ENCODE measurements at places on chromosomes 12 and 14.
A peak's percentile ranks its signal among the peaks of the same experiment; 100 is the strongest.

DNA sequence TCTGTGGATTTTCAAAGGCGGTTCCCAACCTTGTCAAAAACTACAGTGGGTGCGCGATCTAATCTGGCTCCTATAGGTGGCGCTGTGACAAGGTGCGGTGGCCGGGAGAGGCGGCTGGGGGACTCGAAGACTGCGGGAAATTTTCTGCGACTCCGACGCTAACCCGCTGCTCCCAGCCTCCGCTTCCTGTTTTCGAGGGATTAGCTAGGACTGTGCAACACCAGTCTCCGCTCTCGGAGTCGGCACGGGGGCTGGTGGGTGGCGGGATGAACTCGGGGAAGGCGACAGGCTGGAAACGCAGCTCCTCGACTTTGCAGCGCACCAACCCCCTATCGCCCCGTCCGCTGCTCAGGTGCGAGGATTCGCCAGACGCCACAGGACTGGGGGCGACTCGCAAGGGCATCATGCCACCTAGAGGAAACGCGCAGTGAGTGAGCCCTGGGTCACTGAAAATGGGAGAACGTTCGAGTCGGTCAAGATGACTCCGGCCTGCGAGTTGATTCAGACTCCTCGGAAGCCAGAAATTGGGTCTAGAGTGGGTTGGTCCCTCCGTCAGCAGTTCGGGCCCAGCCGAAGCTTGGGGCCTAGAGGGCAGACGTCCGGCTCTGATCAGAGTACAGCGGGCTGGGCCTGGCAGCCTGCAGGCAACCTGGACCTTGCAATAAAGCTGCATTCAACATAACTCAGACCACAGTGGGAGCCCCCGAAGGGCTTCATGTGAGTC is 5.5 kb upstream of the PAX9 start:
- H3K36me3 ChIP-seq, result no peaks in the 10 kb centered on the region
- DNase-seq, result no peak
- H3K27me3 ChIP-seq, result peaks cover 98% of the 10 kb centered on the region
- peaks cover 34% of the 10 kb centered on the region for H3K4me1 ChIP-seq
- H3K4me3 ChIP-seq, result peak overlapping the region; percentile 36

DNA sequence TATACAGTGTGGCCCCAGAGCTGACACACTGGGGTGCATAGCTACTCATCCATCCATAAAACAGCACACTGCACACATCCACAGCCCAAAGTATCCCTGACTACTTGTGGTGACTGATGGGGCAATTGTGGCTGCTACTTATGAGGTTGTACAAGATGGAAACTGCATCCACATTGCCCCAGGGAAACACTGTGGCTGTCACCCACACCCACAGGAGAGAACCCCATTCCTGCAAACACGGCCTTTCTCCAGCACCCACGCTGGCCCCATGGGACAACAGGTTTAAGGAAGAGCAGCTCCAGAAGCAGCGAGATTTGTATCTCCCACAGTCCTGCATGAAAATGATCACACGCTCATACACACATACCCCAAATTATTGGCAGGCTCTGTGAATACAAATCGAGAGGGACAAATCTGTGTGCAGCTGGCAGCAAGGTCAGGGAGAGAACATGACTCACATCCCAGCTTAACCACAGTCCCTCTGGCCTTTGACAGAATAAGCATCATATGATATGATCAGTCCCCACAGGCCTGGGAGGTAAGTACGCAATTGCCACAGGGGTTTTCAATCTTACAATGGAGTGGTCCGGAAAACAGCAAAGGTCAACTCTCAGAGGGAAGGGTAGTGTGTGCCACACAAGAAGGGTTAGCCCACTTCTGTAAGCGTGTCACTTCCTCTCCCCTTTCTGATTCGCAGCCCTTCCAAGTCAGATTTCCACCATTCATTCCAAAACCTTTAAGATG is 61.9 kb downstream of the ESR2 start:
- peak overlapping the region; percentile 81 for H3K27ac ChIP-seq
- no peak overlapping the region for H3K4me3 ChIP-seq
- DNase-seq, result no peak

DNA sequence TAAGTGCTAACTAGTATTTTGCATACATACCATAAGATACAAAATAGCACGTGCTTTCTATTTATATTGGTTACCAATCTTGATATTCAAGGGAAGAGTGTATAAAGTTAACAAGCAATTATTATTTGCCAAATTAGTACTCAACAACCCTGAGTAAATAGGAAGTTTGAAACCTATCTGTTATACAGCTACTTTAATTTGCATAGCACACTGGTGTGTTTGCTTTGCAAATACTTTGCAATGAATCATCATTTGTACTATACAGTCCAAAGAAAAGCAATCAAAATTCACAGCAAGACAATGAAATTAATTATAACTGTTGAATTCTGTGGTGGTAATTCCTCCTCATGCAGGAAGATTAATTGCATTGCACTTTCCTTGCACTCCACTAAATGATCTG is 469.1 kb downstream of the PRKD1 start:
- DNase-seq, result no peak
- no peak overlapping the region for H3K27ac ChIP-seq
- no peaks in the 10 kb centered on the region for H3K27me3 ChIP-seq
- H3K36me3 ChIP-seq, result no peaks in the 10 kb centered on the region

- H3K4me1 ChIP-seq, result peaks cover 9% of the 10 kb centered on the region
- DNase-seq, result no peak
- no peak overlapping the region for H3K27ac ChIP-seq
- H3K36me3 ChIP-seq, result peaks cover 92% of the 10 kb centered on the region
- no peak overlapping the region for H3K4me3 ChIP-seq
- no peaks in the 10 kb centered on the region for H3K27me3 ChIP-seq
Measured at GRCh38 chr14:76181546-76181945, 29.8 kb downstream of the GPATCH2L start.

All from activated T-cell treated with anti-CD3 and anti-CD28 coated beads, Interleukin-2, amount 50 U/mL, for 24 hours (primary cell).